CD4-positive, alpha-beta T cell treated with Interleukin-10 for 1 hour (primary cell): ENCODE measurements at places on chromosomes 1 and 21.

GRCh38 chr1:201573030-201573429, 34.1 kb downstream of the NAV1 start:
- DNase-seq: no peak

DNA sequence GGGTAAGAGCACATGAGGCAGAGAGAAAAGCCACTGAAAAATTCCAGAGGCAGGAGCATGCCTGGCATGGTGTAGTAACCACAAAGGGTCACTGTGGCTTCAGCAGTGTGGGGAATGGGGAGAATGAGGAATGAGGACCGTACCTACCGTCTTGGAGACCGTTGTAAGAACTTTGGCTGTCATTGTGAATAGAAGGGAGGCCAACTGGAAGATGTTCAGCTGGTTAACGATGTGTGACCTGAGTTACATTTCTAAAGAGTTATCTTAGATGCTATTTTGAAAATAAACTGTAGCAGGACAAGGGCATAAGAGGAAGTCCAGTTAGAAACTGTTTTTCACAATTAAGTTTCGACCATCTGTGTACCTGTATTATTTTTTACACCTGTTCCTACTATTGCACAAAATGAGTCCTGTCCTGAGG, 365.5 kb upstream of the SGIP1 start:
- DNase-seq: no peak

- DNase-seq: no peak
Observed at GRCh38 chr1:53699981-53700380, 39.0 kb downstream of the GLIS1 start.

- peak; percentile 19 for DNase-seq
Observed at GRCh38 chr1:228647523-228648444, 87.5 kb upstream of the RHOU start.

- DNase-seq: no peak
Observed at GRCh38 chr21:28865488-28866186, 127.0 kb downstream of the LTN1 start.
